Effector CD4-positive, alpha-beta T cell (primary cell): ENCODE measurements at places on chromosomes 3 and 15.

GRCh38 chr15:25801586-25802284 is 61.4 kb downstream of the ATP10A start:
- no peak for DNase-seq

- peak; percentile 44 for DNase-seq
Measured at GRCh38 chr15:51736751-51737521, 519 bp downstream of the LYSMD2 start.

DNA sequence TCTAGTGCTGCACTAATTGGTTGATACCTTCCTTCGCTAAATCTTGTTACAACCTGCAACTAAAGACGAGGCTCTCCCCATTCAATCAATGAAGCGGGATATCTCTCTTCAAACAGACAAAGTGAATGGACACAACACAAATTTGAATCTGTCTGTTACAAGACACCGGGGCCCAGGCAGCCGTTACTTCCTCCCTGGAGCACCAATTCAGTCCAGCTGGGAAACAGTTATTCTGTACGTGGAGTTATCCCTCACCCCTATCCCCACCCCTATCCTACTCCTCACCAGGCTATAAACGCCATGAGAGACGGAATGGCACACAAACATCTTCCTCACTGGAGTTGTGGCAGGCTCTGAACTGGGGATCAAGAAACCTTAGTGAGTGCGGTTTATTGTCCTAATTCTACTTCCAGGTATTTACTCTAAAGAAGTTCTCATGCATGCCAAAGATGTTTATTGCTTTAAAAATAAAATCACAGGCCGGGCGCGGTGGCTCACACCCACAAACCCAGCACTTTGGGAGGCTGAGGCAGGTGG is 181.8 kb downstream of the FOXP1 start:
- DNase-seq: no peak

DNA sequence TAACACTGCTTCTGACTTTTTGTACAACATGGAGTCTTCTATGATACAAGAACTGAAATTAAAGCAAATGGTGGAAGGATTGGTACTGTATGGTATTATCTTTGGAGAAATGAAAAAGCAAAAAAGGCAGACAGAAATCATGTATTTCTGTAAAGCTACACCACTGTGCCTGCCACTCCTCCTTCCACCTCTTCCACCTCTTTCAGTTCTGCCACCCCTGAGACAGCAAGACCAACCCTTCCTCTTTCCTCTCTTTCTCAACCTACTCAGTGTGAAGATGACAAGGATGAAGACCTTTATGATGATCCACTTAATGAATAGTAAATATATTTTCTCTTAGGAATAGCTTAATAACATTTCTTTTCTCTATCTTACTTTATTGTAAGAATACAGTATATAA is 57.0 kb downstream of the CD200 start:
- no peak for DNase-seq

DNA sequence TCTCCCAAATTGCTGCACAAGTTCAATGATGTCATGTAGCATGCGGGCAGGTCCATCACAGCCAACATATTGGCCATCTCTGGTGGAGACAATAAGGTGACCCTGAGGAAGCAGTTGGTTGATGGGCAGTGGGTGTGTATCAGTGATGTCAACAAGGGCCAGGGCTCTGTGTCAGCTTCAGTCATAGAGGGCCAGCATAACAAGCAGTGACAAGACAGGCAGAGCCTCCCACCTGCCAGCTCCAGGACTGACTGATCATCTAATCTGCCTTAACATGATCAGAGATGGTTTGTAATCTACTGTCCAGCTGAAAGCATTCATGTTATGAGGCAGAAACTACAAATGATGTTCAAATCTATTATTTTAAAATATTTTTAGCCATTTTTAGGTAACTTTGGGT is 62.3 kb downstream of the GLB1 start:
- no peak for DNase-seq

DNA sequence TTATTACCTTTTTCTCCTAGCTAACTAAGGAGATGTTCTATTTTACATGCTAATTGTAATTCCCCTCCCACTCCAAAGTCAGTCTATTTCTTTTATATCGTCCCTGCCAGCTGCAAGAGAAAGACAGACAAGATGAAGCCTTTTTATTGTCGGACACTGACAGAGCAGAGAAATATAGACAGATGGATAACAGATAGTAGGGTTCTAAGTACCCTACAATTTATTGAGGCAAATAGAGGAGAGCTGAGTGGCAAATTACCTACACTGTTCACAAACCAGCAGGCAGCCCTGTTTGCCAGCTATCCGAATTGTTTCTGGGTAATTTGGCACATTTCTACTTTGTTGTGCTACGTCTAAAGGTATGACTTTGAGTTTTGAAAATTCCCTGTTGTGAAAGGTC is 392.3 kb upstream of the ZNF717 start:
- no peak for DNase-seq

- no peak for DNase-seq
Measured at GRCh38 chr3:191369616-191370010, 39.3 kb upstream of the UTS2B start.

GRCh38 chr3:30156586-30157498 is 449.6 kb upstream of the TGFBR2 start:
- no peak for DNase-seq
